ENCODE measurements at places on chromosomes 6 and 20.

- DNase-seq: no peak
These were observed 3.1 kb downstream of the ARMC12 start for GRCh38 chr6:35739645-35740524.

DNA sequence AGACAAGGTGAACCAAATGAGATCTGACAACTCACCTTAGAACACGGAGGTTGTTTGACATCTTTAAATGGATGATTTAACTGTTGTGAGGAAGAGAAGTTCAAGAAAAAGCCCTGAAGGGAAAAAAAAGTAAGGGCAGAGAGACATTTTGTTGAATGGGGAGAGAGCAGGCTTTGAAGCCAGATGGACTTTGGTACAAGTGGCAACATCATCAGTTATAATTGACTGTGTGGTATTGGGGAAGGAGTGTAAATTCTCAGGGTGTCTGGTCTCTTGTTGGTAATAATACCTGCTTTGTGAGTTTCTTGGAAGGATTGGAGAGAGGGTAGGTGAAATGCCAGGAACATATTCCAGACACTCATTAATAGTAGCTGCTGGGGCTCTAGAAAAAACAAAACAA is 21.6 kb downstream of the OGFRL1 start:
- DNase-seq: no peak

- DNase-seq: no peak
These were observed 270.4 kb downstream of the OGFRL1 start for GRCh38 chr6:71558974-71559373.

DNA sequence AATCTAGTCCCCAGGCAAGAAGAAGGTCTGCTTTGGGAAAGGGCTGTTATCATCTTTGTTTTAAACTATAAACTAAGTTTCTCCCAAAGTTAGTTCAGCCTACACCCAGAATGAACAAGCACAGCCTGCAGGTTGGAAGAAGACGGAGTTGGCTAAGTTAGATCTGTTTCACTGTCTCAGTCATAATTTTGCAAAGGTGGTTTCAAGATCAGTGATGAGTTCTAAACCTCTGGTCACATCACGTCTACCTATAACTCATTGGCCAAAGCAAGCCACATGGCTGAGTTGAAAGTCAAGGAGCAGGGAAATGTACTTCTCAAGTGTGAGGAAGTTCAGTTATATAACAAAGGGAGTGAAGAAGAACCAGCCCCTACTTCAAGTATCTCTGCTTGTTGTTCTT is 50.5 kb upstream of the ECI2 start:
- DNase-seq: no peak

GRCh38 chr6:158784505-158784904 is 34.7 kb downstream of the EZR start:
- no peak for DNase-seq

- no peak for DNase-seq
These were observed 281.9 kb downstream of the EPM2A start for GRCh38 chr6:145453376-145453775.

- no peak for DNase-seq
These were observed 100.4 kb downstream of the MYO6 start for GRCh38 chr6:75849329-75850025.

DNA sequence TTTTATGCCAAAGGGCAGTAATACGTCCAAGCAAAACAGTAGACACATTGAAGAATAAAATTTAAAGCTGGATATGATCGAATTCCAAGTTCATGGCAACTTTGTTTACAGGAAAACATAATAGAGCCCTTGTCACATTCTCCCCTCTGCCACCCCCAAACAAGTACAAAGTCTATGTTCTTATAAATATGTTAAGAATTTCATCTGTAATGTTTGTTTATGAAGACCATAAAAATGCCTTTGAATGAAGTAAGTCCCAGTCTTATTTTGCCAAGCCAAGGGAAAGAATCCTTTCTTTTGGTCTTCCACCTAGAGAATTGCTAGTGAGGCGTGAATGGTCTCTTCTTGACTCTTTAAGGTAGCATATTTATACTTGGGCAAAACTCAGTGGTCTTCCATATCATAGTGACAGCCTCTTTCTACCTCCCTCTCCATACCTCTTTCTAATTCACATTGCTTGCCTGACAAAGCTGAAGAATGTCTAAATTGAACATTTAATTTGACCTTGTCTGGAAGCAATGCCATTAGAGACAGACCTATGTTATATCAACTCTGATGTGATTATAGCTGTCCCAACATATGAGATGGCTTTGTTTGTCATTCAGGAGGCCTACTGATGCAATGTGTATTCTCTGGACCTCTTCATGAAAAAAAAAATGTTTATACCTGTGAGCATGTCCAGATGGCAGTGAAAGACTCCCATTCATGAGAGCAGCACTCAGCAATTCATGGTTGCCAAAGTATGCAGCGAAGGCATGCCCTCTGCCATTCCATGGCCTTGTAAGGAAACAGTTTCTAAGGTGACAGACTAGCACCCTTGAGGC is 70.6 kb upstream of the CCN2 start:
- DNase-seq: no peak

DNA sequence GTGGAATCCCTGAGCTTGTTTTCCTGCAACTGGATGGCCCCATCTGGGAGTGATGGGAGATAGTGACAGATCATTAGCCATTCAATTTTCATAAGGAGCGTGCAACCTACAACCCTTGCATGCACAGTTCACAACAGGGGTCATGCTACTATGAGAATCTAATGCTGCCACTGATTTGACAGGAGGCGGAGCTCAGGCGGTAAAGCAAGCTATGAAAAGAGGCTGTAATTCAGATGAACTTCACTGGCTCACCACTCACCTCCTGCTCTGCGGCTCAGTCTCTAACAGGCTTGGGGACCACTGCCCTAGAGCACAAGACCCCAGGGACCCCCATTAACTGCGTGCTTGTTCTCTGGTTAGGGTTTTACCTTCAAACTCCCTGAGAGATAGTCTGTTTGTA is 12.4 kb upstream of the TREML4 start:
- no peak for DNase-seq

DNA sequence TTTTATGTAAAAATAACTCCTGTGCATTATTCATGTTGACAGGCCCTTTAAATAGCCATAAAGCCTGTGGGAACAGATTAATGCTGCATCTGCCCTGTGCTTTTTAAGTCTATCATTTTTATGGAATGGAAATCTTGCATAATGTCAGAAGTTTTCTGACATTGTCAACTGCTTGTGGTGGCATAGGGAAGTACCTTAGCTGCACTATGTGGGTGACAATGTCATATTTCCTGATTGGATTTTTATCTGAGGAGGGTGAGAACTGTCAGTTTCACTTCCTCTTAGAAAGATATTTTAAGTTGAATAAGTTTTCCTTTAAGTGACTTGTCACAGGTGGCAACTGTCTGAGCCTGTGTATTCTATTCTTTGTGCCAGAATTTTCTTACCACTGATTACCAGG is 267.9 kb downstream of the PLCB1 start:
- DNase-seq: no peak

GRCh38 chr6:125597411-125598253 is 151.8 kb upstream of the HEY2 start:
- no peak for DNase-seq

DNA sequence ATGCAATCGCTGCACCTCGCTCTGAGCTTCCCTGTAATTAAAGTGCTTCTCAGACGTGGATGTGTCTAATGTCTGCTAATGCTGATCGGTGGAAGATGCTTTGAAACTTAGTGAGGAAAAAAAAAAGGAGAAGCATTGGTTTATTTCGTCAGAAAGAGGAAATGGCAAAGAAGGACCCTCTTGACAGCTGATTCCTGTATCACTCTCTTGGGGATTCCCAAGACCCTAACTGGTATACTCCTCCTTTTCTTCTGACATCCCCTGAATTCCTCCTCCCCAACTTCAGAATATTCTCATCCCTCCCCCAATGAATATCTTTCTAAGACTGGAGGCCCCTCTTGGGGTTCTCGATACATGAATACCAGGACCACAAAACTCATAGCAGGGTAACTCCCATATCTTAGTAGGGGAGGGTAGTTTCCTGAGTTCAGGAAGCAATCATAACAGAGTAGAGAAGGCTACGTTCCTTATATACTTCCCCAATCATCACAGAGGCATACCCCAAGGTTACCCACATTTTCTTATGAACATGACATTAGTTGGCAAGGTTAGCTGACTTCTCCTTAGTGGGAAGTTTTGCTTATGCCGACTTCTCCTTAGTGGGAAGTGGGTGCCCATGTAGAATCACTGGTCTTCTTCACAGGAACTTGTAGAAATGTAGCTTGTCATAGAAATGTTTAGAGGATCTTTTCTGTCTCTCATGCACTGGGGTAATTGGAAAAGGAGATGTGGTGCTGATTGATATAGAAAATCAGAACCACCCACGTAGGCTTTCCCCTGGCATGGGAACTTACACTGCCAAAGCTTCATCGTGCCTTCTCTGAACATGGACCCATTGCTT is 63.8 kb upstream of the ATXN1 start:
- DNase-seq: no peak

- no peak for DNase-seq
These were observed 96.9 kb upstream of the SGK1 start for GRCh38 chr6:134414793-134415192.

DNA sequence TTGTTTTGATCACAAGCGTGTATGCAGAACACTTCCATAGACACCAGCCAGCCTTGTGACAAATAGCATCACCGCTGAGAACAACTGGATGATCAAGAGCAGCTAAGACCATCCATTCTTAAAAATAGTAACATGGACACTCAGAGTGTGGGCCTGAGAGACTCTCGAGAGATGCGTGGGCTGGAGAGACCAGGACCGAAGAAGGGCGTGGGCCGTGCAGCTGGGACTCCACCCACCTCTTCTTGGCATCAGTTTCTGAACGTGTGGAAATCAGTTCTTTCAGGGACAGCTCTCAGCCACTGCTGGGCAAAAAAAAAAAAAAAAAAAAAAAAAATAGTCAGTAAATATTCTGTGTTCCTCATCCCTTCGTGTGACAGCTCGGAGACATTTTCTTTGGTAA is 314.5 kb upstream of the CDH4 start:
- DNase-seq: no peak

DNA sequence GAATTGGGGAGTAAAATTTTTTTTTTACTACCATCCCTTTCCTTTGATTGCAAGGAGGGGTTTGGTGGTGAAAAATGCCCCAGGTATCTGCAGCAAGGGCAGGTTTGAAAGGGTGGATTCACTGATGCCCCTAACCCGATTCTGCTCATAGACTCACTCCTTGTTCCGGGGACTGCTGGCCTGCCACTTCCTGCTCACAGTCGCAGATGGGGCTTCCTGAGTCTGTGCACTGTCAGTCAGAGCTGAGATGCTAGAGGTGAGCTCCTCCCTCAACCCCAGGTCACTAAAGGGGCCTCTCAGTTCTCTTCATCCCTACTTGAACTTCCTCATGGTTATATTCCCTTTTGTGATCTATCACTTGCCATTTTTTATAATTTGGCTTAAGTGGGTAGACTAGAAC is 357.9 kb downstream of the FARS2 start:
- DNase-seq: peak; percentile 14

DNA sequence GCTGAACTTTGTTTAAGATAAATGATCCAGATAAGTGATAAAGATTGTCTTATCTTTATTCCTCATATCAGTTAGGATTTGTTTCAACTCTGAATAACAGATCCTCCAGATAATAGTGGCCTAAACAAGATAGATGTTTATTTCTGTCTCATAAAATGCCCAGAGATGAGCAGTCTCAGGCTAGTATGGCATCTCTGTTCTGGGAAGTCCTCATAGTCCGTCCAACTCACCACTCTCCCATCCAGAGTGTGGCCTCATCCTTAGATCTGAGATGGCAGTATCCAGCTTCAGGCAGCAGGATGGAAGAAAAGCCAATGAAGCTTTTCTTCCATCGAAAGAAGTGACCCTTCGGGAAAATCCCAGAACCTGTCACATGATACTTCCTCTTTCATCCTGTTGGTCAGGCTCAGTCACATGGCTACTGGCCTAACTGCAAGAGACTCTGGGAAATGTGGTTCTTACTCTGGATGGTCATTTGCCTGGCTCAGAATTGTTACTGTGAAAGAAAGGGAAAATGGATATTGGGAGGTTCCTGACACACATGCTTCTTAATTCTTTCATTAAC is 29.4 kb upstream of the TAGAP start:
- no peak for DNase-seq

DNA sequence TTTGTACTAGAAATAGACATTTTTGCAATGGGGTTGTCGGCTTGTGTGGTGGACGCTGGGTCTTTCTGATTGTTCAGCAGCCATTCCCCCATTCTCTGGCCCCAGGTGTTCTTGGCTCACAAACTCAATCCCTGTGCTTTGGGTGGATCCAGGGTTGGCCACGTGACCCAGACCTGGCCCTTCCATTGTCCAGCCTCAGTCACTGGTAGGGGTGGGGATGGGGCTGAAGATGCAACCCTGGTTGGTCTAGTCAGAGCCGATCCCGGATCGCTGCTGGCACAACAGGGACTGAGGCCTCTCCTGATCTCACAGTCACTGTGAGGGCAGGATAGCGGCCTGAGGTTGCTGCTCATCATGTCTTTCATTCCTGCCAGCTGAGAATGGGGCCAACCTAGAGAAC is 365.3 kb upstream of the SULF2 start:
- no peak for DNase-seq

DNA sequence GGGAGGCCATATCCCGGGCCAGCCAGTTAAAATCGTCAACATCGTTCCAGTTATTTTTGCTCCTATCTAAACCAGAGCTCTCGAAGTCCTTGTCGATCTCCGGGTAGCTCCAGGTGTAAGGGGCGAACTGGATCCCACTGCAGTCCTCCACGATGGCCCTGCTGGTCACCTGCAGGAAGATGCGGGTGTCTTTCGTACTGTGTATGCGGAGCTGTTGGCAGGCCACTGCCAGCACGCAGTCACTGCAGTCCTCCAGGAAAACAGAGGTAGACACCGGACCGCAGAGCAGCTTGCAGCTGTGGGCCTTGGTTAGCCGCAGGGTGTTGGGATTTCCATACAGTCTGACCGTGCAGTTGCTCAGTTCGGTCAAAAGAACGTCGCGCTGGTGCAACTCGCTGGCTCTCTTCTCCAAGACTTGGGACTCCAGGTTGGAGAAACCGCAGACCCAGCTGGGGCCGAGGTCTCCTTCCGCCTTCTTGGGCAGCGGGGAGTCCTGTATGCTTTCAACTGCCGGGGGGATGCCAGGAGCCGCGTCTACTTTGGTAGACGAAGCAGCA is 742 bp downstream of the TBCC start:
- DNase-seq: peak; percentile 52

DNA sequence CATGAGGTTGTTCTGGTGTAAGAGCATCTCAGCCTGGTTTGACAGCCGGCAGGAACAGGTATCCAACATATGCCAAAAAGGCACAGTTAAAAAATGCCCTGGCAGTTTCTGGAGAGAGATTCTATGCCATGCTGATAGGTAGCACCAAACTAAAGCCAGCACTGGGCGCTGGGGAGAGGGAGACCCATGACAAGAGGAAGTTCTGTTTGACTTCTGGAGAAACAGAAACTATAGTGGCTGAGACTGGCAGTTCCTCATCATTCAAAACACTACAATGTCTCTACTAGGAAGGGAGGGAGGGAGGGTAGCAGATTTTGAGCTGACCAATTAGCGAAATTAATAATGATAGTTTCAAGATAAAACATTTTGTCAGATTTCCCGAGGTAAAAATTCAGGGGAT is 174.1 kb downstream of the ADAT2 start:
- no peak for DNase-seq

- no peak for DNase-seq
These were observed 56.9 kb downstream of the FAM229B start for GRCh38 chr6:112144145-112144926.

Data from activated CD4-positive, alpha-beta T cell treated with anti-CD3 and anti-CD28 coated beads, Interleukin-2, amount 50 U/mL, for 48 hours (primary cell).